Nephron progenitor cell (in vitro differentiated cells): ENCODE measurements at places on chromosomes 12 and 14.
A peak's percentile ranks its signal among the peaks of the same experiment; 100 is the strongest.

- no peak for DNase-seq
These were observed 2.1 kb upstream of the SERPINA1 start for GRCh38 chr14:94390372-94391086.

DNA sequence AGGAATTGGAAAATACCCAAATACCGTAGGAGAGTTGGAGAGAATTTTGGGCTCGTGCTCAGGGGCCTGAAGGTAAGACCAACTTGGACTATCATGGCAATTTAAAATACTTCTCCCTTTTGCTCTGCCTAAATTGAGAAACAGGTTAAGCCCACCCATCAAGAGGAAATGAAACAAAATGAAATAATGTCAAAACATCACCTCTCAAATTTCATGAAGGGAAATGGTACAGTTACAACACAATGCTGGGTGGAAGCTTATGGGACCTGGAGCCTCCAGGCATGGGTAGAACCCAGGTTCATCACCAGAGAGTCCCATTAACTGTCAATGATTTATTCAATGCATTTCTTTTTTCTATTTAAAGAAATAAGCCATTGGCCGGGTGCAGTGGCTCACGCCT, 33.7 kb downstream of the FOS start:
- DNase-seq, result no peak

DNA sequence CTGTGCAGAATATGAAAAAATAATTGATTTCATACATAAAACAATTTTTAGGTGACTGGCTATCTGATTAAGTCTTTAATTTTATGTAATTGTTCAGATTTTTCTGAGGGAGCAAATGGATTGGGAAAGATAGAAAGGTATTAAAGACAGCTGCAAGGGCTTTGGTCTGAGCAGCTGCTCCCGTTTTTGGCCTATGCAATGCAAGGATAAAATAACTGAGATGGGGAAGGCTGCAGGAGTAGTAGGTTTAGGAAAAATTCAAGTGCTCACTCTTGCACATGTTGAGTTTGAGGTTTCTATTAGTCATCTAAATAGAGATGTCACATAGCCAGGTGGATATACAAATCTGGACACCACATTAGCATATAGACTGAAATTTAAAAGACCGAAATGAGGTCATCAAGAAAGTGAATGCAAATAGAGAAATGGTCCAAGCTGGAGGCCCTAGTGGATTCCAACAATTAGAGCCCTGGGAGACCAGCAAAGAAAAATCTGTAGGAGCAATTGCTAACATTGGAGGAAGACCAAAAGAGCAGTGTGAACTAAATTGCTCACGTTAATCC, 144.0 kb downstream of the PPFIA2 start:
- no peak for DNase-seq

GRCh38 chr14:83614956-83615355, 1915.0 kb upstream of the FLRT2 start:
- DNase-seq, result no peak

GRCh38 chr14:24481622-24482324, 26.3 kb downstream of the CMA1 start:
- peak; percentile 74 for DNase-seq

DNA sequence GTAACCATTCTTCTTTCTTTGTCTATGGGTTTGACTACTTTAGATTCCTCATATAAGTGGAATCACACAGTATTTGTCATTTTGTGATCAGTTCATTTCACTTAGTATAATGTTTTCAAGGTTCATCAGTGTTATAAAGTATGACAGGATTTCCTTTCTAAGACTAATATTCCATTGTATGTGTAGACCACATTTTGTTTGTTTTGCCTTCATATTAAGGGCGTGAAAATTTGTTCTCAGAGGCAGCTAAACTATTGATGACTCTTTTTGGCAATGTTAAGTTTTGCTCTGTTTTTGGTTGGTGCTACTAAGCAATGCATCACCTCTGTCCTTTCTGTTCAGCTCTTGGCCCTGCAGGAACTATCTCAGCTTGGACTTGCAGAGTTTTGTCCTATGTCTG, 1.7 kb upstream of the KLRG1 start:
- DNase-seq, result no peak

GRCh38 chr12:124530637-124531263, 36.7 kb downstream of the NCOR2 start:
- no peak for DNase-seq

GRCh38 chr14:75865531-75865930, 116.3 kb downstream of the TGFB3 start:
- no peak for DNase-seq

DNA sequence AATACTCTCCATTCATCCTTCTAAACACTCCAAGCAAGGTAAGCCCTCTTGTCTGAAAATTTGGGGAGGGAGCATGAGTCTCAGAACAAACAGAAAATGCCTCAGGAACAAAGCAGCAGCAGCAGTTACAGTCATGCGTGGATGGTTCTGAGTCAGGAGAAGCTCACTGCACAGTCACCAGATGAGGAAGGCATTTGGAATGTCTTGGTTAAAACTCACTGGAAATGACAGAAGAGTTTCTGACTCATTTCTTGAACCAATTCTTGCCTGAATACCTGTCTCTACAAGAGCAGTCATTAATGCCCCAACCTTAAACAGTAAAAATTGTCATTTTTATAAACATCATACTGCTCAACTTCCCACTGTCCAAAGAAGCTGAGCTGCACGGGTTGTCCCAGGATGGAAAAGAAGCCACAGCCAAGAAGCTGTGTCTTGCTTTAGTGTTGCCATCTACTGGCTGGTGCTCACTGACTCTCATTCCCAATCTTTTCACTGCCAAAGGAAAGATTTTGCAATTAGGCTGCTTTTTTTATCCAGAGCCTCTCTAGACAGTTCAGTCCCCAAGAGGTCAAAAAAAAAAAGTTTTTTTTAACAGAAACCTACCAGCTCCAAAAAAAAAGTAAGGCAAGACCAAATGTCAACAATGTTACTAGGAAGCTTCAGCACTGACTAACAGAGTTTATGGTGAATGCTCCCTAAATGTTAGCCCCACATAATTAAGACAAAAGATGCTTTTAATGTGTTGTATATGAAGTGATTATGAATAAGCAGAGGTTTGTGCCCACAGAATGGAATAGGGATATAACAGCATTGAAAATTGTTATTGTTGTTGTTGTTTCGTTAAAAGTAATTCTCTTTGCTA, 40.4 kb downstream of the KICS2 start:
- peak; percentile 6 for DNase-seq

DNA sequence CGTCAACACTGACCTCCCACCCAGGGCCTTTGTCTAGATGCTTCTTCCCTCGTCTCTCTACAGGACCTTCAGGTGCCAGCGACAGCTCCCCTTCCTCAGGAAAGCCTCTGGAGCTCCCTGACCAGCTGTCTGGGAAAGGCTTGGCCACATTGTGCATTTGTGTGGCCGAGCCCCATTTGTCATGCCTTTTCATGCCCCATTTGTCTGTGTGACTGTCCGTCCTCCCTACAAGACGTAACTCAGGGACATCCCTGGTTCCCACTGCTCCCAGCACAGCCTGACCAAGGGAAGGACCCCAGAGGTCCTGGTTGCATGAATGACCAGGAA, 23.8 kb downstream of the ZFYVE21 start:
- no peak for DNase-seq

GRCh38 chr14:106578481-106578880, 1052.1 kb downstream of the TMEM121 start:
- no peak for DNase-seq

GRCh38 chr12:98656289-98657101, 11.4 kb downstream of the APAF1 start:
- no peak for DNase-seq

- DNase-seq, result no peak
These were observed 33.4 kb downstream of the DIP2B start for GRCh38 chr12:50538182-50538581.

DNA sequence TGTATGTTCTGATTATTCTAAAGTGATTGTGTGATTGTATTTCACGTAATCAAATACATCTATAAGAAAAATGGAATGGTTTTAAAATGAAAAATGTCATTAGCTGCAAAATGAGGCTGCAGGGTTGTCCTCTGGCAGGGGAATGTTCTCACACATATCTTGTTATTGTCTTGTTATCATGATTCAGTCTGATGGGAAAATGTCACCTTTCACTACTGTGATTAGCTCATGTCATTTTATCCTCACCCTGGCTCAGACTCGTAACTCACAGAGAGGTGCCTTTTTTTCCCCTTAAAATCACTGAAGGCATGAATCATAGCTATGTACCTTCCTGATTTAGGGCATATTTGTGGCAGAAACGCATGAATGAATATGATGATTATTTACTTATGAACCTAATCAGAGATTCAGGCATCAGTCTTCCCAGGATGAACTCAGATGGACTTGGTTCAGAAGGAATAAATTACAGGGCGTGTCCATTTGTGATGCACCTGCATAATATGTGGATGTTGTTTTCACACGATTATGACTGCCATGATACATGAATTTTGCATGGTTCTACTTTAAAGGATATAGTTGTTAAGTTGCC, 1339.2 kb downstream of the AACS start:
- DNase-seq, result no peak

DNA sequence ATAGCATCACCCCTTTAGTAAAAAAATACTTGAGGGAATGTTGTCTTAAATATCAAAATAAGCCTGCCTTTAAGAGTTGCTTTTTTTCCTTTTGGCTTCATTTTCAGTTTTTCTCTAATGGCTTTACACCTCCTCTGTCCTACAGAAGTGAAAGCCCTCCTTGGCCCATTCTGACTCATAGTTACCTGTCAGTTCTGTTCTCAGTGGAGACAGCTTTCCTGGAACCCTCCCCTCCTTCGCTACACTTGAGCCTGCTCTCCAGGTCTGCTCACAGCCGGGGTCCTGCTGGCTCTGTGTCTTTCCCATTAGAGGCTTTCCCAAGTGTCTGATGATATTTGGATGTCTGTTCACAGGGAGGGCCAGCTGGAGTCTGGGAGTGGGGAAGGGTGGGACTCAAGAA, 84.0 kb downstream of the PELI2 start:
- no peak for DNase-seq
